ENCODE measurements at places on chromosomes 11 and 22.

DNA sequence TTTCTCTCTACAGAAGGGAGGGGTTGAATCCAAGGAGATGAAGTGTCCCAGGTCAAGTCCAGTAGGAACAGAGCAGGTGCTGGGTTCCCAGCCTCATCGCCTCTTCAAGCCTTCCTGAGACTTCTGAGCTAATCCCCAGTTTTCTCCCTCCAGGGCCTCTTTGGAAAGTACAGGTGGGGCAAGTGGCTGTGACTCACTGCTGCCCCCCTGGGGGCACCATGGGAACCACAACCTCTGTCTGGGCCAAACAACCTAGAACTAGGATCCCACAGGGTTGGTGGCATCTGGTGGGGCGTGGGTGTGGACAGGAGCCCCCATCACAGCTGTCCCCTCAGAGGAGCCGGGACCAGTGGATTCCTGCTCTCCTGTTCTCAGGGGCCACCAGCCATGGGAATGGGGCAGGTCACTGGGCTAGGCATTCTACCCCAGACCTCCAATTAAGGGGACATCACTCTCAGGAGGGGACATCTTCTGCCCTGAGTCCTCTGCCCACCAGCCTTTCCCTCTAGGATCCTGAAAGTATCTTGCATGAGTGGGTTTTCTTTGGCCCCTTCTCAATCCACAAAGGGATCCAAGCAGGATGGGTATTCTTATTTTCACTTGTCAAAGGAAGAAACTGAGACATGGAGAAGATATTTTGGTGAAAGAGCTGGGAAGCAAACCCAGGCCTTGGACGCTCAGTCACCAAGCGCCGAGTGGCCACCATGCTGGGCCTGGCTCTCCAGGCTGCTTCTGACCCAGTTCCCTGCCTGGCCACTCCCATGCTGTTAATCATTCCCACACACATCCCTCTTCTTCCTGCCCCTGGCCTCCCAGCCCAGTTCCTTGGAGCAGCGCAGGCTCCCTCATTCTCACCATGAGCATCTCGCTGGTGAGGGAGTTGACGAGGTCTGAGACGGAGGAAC, 23.8 kb downstream of the LRRC10B start:
- peak; percentile 13 for DNase-seq

DNA sequence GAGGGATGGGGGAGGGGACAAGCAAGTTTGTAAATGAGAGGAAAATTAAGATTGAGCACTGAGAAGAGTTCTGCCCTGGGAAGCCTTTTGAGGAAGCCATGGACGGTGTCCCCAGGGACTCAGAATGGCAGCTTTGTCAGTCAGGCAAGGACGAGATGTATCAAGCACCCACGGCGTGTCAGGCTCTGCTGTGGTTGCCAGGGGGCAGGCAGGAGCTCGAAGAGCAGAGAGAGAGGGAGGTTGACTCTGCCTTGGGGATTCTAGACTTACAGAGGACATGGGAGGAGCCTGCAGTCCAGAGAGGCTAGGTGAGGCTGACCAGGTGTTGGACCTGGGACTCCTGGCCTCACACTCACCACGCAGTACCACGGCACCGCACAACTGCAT, 29.1 kb upstream of the SYT7 start:
- DNase-seq: no peak

DNA sequence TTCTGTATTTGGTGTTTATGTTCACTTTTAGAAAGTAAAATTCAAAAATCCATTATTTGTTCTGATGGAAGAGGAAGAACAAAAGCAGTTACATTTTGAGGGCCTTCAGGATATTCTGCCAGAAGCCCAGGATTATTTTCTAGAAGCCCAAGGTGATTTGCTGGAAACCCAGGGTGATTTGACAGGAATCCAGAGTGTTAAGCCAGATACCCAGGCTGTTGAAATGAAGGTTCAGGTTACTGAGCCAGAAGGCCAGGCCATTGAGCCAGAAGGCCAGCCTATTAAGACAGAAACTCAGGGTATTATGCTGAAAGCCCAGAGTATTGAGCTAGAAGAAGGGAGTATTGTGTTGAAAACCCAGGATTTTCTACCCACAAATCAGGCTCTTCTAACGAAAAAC, 33.1 kb downstream of the CCDC15 start:
- no peak for DNase-seq

DNA sequence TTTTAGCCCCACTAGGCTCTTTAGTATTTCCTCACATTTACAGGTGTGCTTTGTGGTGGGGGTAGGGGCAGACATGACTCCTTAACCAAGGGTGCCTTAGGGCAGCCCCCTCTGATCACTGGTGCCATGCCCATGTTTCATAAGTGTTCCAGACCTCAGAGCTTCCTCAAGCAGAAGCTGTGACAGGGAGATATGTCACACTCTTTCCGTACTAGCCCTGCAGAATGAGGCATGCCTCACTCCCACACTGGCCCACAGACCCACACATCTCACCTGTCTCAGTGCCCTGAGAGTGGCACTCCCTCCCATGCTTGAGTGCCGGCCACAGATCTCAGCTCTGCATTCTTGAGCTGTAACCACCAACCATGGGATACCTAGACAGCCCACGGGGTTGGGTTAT, 22.9 kb upstream of the OR56B4 start:
- no peak for DNase-seq

DNA sequence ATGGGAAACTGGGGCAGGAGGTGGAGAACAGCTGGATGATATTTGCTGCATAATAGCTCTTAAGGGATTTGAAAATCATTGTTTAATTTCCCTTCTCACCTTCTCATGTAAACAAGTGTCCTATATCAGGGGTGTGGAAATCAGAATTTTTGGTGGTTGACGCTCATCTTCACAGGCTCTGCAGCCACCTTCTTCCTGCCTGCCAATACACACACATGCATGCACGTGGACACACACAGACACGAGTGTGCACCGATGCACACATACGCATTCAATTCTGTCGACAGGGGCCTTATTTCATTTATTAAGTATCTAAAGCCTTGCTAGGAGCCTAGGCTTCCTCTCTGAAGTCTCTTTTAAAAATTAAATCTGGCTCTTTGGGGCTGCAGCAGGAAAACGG, 349.4 kb upstream of the NCAM1 start:
- no peak for DNase-seq

- no peak for DNase-seq
These were observed 7.6 kb upstream of the SLC39A13 start for GRCh38 chr11:47400768-47401279.

- no peak for DNase-seq
These were observed 498.3 kb upstream of the TENM4 start for GRCh38 chr11:79939111-79939510.

DNA sequence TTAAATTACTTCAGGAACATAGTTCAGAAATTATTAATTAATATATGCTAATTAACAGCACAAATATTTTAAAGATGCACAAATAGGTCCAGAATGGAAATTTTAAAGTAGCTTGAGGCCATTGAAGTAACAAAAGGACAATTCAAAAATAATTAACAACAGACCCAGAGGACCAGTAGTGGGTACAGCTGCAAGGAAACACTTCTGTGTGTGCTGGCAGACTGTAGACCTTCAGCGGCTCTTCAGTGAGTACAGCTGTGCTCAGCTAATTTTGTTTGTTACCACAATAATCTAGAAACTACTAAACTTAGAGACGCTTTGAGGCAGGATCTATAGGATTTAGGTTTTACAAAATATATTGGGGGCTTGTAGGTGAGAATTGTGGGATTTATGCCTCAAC, 103.8 kb downstream of the GRIA4 start:
- DNase-seq: no peak

DNA sequence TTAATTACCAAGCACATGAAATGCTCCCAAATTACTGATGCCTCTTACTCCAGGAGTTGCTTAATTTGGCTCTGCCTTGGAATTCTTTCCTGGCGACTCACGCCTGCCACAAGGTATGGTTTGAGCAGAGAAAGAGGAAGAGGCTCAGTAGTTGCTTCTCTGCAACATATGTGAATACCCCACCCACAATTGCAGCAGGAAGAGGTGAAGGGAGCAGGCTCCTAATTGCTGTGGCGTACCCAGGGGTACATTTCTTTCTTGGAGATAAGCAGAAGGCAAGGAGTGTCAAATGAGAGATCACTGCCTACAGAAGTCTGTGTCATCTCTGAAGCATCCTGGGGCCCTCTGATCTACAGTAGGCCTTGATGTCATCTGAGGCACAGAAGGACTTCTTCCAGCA, 10.6 kb upstream of the NNMT start:
- DNase-seq: no peak

- DNase-seq: no peak
These were observed 10.6 kb downstream of the NLRP14 start for GRCh38 chr11:7030836-7031235.

GRCh38 chr22:40709752-40710413, 30.6 kb downstream of the MCHR1 start:
- no peak for DNase-seq

DNA sequence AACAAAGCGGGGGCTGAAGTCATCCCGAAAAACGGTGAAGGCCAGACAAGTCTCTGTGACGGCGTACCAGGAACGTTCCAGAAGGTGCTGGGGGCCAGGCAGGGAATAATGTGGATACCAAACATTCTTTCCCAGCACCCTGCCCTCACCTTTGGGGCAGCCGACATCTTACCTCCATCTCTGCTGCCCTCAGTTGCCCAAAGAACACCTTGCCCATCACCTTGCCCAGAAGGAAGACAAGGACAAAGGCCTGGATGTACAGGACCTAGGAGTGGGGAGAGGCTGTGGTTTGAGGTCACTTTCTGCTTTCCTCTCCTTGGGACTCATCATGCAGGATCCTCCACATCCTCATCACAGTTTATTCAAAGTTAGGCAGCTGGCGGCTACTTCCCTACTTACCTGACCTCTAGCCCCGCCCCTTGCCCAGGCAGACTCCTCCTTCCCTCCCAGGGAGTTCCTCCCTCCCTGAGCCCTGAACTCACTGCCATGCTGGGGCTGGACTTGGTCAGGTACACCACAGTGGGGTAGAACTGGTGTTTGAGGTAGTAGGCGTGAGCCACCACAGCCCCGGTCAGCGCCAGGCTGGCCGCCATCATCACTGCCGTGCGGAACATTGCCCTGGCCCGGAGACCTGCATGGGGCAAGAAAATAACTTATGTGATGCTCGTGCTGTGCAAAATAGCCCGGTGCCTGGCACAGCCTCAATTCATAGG, 1.2 kb downstream of the SYVN1 start:
- no peak for DNase-seq

DNA sequence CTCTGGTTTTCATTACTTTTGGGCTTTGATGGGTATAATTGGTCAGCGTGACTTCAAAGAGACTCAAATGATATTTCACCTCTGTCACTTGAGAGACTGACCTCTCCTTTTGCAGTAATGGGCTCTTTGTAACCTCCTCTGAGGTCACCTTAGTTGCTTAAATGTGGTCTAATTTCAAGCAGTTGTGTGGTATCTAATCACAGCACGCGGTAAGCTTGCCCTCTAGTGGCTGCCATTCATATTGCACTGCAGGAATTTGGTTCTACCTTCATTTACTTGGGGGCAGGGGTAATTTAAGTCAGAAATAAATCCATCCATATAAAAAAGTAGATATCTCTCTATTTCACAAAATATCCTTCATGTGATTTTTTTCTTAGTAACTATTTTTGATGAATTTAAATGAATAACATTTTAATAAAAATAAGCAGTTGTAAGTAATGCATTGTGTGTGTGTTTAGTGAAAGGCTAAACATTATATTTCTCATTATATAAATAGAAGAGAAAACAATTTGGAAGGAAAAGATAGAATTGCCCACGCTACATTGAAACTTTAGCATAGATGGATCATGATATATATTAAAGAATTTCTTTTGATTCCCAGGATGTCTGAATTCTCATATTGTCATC, 55.0 kb upstream of the ANO3 start:
- DNase-seq: peak; percentile 2
